GOT3 (cell line): ENCODE measurements at places on chromosomes 6 and 20.

GRCh38 chr6:89955364-89955763 is 61.1 kb downstream of the GJA10 start:
- DNase-seq, result no peak

DNA sequence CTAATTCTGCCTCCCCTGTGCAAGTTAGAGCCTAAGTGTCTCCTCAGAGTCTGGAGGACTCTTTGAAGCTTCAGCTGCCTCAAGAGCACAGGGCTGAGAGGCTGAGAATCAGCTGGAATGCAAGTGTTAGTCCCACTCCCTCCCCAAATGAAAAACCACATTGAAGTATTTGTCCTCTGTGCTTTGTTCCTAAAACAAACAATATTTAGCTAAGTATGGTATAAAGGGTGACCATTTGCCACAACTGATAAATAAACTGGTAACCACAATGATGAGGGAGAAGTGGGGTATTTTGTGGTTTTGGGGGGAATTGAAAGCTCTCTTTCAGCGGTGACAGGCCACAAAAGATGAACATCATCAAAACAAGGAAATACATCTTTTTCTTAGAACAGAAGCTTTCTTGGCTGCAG is 91.7 kb upstream of the HDDC2 start:
- DNase-seq, result no peak

DNA sequence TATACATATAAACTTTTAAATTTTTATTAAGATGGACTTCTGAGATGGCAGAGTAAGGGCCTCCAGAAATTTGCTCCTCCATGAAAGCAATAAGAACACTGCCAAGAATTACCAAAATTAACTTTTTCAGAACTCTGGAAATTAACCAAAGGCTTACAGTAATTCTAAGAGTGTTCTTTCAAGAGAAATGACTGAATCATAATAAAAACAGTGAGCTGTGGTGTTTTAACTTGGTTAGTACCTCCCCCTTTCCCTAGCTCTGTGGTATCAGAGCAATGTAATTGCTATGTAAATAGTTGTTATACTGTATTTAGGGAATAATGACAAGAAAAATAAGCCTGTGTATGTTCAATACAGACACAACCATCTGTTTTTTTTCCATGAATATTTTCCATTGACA is 19.0 kb downstream of the HECA start:
- no peak for DNase-seq

DNA sequence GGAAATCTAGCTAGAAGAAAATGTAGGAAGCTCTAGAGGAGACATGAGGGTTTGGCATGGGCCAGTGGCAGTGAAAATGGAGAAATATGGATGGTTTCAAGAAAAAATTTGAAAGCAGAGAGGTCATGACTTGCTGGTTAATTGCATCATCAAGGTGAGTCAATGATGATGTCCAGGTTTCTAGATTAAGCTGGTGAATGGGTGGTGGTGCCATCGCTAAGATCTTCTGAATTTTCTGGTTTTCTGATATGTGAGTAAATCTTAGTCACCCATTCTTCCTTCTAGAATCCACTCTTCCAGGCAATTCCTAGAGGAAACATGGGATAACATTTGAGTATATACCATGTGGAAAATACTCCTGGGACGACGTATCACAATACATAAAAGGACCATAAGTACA is 25.0 kb downstream of the SH3BGRL2 start:
- no peak for DNase-seq

DNA sequence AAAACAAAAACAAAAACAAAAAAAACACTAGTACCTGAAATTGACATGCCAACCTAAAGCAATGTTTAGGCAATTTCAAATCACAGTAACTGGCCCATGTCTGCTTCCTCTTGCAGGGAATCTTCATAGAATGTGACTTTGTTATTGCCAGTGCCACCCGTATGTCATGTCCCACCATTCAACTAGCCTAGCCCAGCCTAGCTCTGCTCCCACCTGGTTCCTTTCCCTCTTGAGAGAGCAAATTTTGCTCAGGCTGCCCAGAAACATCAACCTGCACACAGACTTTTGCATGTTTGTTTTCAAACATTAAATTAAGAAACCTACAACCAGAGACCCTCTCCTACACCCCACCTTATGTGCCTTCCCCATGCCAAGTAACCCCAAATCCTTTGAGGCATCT is 124.8 kb upstream of the SLC2A12 start:
- DNase-seq, result no peak

GRCh38 chr6:5424726-5425125 is 163.4 kb downstream of the FARS2 start:
- DNase-seq, result no peak

- no peak for DNase-seq
Observed at GRCh38 chr20:24659835-24660234, 190.4 kb downstream of the SYNDIG1 start.

DNA sequence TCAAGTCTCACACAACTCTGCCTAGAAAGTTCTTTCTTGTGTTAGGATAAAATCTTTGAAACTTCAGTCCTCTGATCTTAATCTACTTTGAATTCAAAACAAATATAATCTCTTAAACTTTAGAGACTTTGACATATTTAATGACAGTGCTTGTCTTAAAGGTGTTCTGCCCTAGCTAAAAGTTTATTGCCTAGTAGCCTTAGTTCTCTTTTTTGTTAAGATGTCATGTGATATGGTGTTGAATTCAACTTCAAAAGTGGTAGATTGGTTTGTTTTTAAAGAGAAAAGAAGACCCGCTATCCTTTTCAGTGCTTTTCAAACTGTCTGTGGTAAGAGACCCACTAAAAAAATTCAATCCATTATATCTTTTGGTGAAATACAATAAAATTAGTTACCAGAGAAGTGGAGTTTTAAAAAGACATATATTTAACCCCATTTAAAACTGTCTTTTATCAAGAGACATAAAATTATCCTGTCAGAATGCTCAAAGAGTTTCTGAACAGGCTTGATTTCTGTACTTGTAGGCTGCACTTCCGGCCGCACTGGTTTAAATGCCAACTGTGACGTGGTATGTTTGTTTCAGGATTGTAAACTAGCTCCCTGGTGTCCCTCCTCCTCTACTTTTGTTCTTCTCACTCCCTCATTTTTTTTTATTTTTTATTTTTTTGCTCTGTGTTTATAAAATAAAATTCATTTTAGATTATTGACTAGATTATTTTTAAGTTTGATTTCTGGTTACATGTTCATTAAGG is 76.5 kb downstream of the QKI start:
- DNase-seq, result no peak

GRCh38 chr20:3924304-3925112 is 35.3 kb downstream of the PANK2 start:
- no peak for DNase-seq

GRCh38 chr6:148898376-148899014 is 151.7 kb downstream of the UST start:
- no peak for DNase-seq

DNA sequence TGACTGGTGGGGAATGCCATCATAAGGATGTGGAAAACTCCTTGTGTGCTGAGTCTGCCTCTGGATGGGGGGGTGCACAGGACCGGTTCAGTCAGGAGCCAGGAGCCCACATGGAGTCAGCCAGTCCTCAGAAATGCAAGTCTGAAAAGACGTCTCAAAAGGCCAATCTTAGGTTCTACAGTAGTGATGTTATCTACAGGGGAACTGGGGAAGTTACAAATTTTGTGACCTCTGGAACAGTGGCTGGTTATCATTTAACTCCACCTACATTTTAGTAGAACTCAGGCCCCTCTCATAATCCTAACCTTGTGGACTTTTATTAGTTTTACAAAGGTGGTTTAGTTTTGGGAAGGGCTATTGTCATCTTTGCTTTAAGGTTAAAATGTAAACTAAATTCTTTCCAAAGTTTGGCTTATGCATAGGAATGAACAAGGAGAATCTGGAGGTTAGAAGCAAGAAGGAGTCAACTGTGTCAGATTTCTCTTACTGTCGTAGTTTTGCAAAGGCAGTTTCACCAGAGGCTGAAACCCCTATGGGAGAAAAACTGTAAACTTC is 13.7 kb upstream of the TBC1D22B start:
- DNase-seq, result no peak

- peak; percentile 93 for DNase-seq
Observed at GRCh38 chr20:33732166-33732970, 572 bp downstream of the ZNF341 start.

DNA sequence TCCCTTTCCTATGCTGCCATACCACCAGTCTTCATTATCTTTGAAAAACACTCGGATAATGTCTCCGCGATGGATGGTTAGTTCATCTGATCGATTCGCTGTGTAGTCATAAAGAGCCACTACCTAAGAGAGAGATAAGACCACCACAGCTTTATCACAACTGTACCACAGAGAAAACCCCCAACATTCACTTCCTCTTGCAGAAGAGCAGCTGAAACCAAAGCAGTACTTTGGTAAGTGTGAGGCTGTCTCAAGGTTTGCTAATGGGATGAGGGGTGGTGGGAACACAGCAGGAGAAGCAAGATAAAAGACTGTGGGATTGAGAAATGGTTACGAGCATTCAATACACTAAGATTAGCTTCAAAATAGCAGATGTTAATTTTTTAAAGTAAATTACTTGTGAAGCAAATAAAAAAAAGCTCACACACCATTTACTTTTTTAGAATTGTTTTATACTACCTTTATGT is 142.1 kb downstream of the MYB start:
- no peak for DNase-seq

GRCh38 chr6:63774961-63775360 is 139.4 kb downstream of the PHF3 start:
- no peak for DNase-seq

DNA sequence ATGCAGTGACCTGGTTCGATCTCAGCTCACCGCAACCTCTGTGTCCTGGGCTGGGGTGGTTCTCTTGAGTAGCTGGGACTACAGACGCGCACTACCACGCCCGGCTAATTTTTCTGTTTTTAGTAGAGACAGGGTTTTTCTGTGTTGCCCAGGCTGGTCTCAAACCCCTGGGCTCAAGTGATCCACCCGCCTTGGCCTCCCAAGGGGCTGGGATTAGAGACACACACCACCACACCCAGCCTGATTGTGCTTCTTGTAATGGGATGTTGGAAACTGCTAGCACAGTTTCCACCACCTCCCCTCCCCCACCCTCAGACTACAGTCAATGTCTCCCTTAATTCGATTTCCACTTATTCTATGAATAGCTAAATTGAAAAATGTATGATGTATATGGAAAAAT is 22.6 kb upstream of the DSP start:
- DNase-seq, result no peak

DNA sequence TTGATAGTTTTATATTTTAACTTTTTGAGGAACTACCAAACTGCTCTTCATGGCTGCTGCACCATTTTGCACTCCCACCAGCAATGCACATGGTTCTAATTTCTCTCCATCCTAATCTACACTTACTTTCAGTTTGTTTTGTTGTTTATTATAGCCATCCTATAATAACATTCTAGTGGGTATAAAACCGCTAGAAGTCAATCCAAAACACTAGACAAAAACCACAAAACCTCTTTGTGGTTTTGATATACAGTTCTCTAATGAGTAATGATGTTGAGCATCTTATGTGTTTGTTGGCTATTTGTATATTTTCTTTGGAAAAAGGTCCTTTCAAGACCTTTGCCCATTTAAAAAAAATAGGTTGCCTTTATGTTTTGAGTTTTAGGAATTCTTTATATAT is 5.6 kb downstream of the RPP21 start:
- DNase-seq, result no peak

DNA sequence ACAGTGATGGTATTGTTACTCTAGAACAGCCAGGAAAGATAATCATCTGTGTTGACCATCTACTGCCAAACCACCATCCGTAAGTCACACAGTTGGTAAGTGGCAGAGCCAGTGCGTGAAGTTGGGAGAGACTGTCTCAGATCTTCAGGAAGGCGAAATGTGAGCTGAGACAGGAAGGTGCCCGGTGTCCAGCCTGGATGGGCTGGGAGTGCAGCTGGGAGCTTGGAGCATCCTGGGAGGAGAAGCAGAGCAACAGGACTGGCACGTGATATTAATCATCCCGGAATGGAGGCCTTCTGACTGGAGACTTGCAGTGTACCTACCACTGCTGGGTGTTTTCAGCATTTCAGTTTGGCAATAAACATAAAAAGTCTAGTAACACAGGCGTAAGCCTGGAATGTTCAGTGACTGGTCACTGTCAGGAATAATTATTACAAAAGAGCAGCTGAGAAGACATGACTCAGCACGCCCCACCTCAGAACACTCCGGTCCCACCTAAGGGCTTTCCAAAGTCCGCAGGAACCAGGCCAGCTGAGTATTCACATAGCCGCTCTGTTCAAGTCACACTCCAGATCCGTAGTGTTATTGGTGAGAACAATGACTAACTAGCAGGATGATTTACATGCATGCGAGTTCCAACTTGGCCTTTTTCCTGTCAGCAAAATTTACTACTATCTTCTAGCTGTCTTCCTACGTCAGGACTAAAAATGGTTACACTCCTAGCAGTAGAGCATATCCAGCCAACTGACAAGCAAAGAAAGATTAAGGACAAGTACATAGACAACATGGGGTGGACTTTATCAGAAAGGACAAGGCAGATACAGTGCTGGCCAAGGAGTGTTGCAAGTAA is 45.1 kb upstream of the PNRC1 start:
- peak; percentile 50 for DNase-seq

DNA sequence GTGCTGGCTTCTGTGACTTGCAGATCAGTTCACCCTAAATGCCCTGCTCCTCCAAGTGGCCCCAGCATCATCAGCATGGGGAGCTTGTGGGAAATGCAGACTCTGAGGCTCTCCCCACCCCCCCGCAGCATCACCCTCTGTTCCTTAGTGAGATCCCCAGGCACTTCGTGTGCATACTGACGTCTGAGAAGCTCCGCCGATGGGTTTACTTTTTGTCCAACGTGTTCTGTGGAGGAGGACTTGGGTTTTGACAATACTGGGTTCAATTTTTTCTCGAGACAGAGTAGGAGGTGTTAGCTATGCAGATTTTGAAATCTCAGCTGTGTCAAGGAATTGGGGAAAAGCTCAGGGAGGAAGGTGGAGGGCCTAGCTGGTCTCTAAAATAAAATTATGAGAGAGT is 38.3 kb upstream of the ZNF831 start:
- DNase-seq, result no peak

DNA sequence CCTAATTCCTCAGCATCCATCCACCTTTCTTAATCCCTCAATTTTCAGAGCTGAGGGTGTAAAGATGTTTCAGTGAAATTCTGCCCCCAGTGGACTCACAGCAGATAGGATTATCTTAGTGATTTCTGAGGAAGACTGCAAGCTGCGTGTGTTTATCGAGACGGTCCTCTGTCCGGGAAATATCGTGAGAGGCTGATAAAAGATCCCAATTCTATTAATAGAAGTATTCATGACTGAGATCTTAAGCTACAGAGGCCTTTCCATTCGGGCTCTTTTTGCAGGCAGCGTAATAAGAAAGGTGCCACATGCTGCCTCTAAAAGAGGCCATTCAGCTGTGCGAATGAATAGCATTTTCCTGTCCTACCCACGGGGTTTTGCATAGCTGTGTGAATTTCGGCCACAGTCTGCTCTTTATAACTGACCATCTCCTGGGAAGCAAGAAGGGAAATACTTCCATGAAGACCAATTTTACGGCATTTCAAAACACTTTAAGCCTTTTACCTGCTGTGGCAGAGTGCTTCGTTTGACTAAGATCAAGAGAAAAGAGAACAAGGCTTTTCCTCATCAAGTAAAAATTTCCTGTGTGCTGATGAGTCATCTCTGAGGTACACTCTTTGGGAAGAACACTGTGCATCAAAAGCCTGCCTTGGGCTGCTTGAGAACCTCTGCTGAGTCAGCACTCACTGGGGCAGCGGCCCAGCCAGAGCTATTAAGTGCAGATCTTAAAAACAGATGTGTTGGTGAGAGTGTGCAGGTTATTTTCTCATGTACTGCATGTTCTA is 208.8 kb downstream of the ARHGAP18 start:
- no peak for DNase-seq

GRCh38 chr6:34318499-34319470 is 70.0 kb upstream of the SMIM29 start:
- no peak for DNase-seq
